GM19239 (cell line): ENCODE measurements at places on chromosomes 7 and 10.

GRCh38 chr10:18260310-18260922 is 120.2 kb downstream of the CACNB2 start:
- DNase-seq = no peak

- DNase-seq = no peak
Observed at GRCh38 chr10:43258211-43258561, 8.7 kb downstream of the RASGEF1A start.

DNA sequence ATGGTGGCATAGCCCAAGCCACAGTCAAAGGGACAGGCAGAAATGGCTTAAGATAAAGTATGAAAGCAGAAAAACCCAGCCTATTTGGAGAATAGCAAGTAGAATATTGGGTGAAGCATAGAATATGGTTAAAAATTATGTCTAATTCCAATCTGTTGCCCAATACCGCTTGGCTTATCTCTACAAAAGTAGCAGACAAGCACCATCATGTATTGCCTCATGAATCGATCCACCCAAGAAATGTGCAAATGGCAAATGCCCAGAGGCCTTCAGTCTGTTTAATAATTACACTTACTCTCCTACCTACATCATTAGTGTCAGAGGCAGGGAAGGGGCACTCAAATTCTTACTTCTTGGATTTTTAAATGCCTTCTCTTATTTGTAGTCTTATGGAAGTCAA is 130.9 kb upstream of the ADAM12 start:
- no peak for DNase-seq

GRCh38 chr7:28419716-28420115 is 7.4 kb downstream of the CREB5 start:
- no peak for DNase-seq

DNA sequence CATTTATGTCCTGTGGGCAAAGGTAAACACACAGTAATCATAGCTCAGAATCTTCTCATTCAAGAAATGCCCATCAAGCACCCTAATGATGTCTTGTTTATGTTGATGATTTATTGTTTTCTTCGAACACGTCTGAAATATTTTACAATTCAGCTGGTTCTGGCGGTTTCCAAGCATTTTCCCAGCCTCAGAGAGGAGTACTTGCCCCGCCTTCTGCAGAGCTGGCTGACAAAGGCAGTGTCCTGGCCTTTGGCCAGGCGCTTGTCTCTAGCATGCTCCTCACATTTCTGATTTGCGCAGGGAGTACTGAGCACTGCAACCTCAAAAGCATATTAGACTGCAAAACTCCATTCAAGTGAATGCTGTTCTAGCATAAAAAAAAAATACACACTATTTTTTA is 314.2 kb upstream of the GNAI1 start:
- no peak for DNase-seq

DNA sequence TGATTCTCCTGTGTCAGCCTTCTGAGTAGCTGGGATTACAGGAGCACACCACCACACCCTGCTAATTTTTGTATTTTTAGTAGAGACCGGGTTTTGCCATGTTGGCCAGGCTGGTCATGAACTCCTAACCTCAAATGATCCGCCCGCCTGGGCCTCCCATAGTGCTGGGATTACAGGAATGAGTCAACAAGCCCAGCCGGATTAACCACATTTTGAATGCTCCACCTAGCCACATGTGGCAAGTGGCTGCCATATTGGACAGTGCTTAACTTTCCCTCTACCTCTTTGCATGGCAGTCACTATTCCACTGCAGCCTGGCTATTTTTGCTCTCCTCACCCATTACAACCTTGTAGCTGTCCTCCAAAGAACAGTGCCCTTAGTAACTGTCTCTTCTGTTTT is 160.1 kb downstream of the GATA3 start:
- DNase-seq = no peak

GRCh38 chr10:16991011-16991410 is 138.6 kb downstream of the CUBN start:
- no peak for DNase-seq

DNA sequence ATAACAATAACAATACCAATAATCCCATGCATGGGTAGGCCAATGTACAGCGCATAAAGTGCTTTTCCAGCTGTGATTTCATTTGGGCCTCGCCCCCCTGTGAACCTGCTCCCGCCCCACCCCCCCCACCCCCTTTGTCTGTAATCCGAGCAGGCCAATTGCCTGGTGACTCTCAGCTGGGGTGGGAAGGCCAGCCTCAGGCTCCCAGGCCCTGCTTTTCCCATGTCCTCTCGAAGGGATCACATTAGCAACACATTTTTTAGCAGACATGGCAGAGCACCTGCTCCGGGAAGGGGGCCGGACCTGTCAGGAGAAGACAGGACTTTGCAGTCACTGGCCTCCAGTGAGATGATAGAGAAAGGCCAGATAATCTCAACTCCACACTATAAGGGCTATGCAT is 439.3 kb downstream of the RPS24 start:
- DNase-seq = no peak

- no peak for DNase-seq
Observed at GRCh38 chr7:1611708-1612241, 41.9 kb upstream of the PSMG3 start.

DNA sequence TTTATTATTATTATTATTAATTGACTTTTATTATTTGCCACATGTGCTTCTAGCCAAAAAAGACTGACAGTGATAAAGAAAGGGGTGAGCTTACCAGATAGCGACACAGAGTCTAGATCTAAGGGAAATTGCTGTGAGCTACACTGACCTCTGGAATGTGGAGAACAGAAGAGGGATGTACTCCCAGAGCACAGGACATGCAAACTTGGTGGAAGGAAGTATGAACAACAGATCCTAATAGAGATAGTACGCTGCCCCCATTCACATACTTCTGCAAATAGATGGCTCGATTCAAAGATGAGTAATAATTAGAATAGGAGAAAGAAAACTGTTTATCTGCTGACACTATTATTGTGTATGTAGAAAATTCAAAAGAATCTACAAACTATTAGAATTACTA is 109.3 kb upstream of the HPS1 start:
- no peak for DNase-seq

- no peak for DNase-seq
Observed at GRCh38 chr10:87973635-87974034, 110.2 kb downstream of the PTEN start.

DNA sequence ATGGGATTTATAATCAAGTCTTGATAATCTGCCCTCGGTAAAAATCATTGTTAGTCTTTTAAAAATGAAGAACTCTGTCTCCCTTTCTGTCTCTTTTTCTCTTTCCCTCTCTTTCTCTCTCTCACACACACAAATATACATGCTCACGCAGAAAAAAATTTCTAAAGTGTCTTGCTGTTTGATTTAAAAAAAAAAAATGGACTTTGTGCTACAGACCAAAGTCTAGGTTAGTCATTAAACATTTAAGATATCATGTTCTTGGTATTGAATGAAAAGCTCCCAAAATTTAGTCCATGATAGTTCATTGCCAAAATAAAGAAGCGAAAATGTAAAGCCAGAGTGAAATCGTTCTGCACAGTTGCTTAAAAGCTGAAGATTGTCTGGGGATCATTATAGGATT is 665.8 kb downstream of the SORCS1 start:
- no peak for DNase-seq

GRCh38 chr10:58651040-58651439 is 138.4 kb downstream of the BICC1 start:
- DNase-seq = no peak

DNA sequence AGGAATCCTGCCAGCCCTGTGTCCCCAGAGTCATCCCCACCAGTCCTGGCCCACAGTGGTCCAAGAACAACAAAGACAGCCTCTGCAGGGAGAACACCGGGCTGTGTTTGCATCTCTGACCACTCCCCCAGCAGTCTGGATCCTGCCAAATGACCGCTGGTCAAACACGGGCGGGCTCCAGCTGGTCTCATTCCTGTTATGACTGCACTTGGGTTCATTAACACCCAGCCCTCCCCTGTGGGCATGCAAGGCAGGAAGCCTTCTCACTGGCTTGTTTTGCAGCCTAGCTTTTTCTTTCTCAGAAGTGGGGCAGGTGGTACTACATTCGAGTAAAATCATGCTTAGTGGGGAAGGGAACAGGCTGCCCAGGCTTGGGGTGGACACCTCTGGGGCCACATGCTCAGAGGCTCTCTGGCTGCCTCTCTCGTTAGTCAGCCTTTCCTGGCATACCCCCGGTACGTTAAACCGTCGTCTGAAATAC is 190.0 kb downstream of the PLXNA4 start:
- no peak for DNase-seq
